ENCODE measurements at places on chromosomes 1 and 21.
A peak's percentile ranks its signal among the peaks of the same experiment; 100 is the strongest.

DNA sequence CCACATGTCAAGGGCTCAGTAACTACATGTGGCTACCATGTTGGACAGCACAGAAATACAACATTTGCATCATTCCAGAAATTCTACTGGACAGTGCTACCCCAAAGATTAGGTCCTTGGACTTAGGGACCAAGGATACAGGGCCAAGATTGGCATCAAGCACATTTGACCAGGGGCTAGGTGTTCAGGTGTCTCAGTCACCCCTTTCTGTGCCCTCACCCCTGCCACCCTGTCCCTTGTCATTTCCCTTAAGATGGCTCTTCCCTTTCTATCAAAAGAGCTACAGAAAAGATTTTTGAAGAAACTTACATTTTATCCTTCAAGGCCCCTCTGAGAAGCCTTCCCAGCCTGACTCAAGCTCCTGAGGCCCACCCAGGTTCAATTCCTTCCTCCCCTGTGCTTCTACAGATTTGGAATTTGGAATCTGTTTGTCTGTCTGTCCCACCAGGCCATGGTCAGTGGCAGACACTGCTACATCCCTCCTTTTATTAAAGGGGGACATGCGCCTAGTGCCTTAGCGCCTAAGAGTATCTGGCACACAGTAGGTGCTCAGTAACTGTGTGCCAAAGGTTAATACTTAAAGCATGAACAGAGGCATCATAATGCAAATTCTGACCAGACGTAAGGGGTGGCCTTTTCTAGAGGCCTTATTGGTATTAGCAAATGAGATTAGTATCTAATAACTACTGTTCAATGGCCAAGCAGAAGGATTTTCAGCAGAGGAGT is 21.4 kb downstream of the CSF1 start:
- DNase-seq = no peak

DNA sequence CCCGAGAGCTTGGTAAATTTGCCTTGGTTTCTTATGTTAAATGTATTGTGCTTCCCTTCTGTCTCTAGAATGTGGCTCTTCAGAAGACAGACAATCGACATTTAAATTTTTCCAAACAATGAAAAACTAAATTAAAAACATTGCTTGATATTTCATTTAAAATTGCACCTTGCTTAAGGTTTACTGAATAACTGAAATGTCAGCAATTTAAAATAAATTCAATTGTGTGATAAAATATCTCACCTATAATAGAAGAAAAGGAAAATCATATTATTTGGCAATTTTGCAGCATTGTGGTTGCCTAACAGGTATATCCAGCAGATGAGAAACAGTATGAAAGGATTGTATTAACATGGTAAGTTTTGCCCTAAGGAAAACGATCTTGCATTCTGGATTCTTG is 56.5 kb downstream of the MAP3K21 start:
- no peak for DNase-seq

GRCh38 chr1:112770724-112771123 is 55.6 kb upstream of the PPM1J start:
- no peak for DNase-seq

- no peak for DNase-seq
Measured at GRCh38 chr1:42927920-42928505, 30.7 kb downstream of the SLC2A1 start.

- peak; percentile 19 for DNase-seq
Measured at GRCh38 chr1:40625076-40625475, 40.4 kb downstream of the RIMS3 start.

DNA sequence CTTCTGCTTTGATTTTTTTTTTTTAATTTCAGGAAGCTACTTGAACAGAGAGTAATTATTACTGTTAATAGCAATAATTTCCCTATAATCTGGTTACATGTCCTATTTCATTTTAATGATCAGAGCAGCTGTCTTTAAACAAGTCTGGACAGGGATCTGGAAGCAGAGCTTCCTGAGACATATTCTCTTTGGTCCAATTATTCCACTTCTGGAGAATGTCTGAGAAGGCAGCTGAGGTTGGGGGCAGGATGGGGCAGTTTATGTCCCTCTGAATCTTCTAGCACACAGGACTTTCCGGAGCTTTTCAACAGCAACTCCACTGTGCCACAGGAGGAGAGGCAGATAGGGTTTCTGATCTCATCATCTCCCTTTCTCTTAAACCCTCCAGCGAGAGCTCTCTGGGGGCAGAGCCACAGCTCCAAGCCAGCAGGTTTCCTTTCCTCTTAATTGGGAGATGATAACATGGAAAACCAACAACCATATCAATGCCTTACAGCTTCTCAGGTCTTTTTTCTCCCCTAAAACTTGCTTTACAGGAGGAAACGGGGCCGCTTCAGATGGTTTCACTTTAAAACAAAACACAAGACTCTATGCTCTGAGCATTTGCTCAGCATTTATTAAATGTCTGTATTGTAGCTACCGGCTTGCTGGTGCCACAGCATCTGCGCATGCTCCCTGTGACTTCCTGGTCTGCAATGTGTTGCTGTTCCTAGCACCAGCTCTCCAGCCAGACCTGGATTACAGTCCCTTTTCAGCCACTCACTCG is 425.7 kb upstream of the USP24 start:
- DNase-seq = peak; percentile 19

GRCh38 chr1:61569303-61569621 is 155.7 kb downstream of the TM2D1 start:
- no peak for DNase-seq

- DNase-seq = peak; percentile 37
Measured at GRCh38 chr1:210726621-210727020, 397.9 kb downstream of the HHAT start.

DNA sequence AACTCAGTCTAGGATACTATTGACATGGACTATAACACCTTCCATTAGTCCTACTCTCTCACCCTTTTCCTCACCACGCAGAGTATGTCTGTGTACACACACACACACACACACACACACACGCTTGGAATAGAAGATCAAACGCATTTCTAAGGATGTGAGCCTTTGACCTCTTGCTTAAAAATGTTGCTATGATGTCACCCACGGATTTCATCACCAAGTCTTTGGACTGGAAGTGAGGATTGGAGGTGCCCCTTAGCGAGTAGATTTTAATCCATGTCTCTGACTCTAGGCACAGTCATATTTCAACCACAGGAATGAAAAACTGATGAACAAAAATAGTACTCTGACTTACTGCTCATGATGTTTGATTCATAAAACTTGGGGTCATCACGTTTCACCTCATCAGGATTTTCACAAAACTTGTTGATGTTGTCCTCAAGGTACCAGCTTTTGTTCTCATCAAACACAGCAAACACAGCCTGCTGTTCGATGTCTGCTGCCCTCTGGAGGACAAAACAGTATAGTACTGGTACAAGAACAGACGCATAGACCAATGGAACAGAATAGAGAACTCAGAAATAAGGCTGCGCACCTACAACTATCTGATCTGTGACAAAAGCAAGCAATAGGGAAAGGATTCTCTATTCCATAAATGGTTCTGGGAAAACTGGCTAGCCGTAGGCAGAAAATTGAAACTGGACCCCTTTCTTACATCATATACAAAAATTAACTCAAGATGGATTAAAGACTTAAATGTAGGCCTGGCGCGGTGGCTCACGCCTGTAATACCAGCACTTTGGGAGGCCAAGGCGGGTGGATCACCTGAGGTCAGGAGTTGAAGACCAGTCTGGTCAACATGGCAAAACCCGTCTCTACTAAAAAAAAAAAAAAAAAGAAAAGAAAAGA is 39.9 kb downstream of the F5 start:
- peak; percentile 36 for DNase-seq

DNA sequence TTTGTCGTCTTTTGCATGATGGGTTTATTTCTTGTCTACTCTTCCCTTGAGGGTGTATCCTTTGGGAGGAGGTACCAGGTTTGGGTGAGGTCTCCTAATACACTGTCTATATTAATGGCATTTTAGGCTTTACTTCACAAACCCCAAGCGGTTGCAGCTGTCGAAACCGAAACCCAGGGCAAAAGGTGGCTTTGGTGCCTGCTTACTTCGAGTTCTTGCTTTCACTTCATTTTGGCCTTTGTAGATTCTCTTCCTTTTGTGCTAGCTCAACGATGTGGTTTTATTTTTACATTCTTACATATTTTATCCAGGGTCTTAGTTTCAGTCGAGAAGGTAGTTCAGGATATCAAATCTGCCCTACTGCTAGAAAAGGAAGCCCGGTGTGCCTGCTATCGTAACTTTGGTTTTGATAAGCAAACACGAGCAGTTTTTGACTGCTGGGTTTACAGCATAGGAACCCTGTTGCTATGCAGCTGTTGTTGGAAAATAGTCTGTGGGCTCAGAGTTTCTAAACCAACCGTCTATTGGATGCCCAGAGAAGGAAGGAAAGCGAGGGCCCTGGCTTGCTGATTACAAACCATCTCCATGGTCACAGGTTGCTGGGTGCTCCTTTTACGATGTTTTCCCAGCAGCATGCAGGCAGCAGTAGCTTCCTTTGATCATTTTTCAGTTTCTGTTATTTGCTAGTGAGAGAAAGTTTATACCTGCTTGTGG is 9.8 kb upstream of the TSPAN2 start:
- peak; percentile 44 for DNase-seq

DNA sequence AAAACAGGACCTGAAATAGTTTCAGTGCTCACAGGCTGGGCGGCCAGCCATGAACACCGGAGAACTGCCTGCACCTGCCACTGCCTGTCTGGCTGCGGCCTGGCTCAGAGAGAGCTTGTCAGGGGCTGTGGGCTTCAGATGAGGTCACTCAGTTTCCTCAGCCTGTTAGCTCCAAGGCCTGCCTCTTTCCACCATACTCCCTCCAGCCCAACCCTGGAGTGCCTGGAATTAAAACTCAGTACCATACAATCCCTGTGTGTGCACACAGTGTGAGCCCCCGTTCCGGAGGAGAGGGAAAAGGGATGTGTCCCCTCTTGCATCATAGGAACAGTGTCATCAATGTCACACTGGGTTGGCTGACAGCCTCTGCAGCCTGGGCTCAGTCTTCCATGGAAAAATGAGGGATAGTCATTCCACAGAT is 16.2 kb downstream of the CACNA1S start:
- DNase-seq = no peak

DNA sequence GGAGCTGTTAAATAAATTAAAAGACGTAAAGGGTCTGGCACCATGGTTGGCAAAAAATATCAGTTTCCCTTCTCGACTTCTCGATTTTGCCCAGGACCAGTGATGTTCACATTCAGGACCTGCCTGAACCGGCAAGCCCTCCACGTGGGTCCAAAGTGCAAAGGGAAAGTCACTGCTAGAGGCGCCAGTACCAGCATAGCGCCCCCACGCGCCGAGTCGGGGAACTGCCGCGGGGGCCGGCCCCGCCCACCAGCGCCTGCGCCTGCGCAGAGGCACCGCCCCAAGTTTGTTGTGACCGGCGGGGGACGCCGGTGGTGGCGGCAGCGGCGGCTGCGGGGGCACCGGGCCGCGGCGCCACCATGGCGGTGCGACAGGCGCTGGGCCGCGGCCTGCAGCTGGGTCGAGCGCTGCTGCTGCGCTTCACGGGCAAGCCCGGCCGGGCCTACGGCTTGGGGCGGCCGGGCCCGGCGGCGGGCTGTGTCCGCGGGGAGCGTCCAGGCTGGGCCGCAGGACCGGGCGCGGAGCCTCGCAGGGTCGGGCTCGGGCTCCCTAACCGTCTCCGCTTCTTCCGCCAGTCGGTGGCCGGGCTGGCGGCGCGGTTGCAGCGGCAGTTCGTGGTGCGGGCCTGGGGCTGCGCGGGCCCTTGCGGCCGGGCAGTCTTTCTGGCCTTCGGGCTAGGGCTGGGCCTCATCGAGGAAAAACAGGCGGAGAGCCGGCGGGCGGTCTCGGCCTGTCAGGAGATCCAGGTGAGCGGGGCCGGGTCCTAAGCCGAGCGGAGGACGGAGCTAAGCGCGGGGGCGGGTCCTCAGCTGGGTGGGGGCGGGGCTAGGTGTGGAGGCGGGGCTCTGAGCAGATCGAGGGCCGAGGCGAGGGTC is at the start of gene PINK1:
PINK1 (plus strand) TSS at position 269 of the 875 bp plus-strand sequence; CDS start at position 360, 91 bp downstream.
- DNase-seq = peak; percentile 78

DNA sequence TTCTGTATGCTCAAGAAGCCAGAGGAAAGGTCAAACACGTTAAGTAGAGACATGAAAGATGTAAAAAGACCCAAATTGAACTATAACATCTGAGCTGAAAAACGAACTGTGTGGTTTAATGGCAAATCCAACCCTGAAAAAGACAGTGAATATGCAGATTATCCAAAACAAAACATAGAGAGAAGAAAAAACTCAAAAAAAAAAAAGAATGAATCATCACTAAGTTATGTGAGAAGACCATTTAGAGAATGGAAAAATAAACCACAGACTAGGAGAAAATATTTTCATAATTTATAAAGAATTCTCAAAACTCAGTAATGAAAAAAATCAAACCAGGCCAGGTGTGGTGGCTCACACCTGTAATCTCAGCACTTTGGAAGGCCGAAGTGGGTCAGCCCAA is 253.3 kb downstream of the PLPP3 start:
- DNase-seq = no peak

DNA sequence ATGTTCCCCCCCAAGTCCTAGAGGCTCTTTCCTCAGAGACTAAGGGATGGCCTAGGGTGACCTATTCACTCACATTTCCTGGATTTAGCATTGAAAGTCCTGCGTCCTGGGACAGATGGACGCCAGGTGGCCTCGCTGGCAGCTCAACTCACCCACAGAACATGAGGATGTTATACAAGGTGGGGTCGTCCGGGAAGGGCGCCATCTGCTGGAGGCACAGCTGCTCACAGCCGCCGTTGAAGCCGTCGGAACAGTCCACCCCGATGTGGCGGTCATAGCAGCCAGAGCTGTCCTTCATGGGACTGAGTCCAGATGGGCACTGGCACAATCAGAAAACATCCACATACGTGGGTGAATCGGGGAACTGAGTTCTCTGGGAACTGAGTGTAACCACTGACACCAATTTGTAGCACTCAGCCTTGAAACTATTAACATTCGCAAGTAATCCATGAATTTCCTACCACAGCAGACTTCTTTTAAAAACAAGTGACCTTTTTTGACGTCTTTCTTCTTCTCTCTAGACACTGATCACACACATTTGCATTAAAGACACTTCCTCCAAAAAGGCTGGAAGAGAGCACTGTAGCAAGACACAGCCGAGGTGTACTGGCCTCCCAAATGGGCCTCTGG is 215.4 kb downstream of the ASTN1 start:
- peak; percentile 26 for DNase-seq

- no peak for DNase-seq
Measured at GRCh38 chr1:112722601-112723510, 7.7 kb upstream of the PPM1J start.
